Stimulated activated CD4-positive, alpha-beta T cell treated with anti-CD3 and anti-CD28 coated beads, Interleukin-1b, Interleukin-23, amount 100 ng/mL, for 24 hours (primary cell): ENCODE measurements at places on chromosomes 2 and 18.

DNA sequence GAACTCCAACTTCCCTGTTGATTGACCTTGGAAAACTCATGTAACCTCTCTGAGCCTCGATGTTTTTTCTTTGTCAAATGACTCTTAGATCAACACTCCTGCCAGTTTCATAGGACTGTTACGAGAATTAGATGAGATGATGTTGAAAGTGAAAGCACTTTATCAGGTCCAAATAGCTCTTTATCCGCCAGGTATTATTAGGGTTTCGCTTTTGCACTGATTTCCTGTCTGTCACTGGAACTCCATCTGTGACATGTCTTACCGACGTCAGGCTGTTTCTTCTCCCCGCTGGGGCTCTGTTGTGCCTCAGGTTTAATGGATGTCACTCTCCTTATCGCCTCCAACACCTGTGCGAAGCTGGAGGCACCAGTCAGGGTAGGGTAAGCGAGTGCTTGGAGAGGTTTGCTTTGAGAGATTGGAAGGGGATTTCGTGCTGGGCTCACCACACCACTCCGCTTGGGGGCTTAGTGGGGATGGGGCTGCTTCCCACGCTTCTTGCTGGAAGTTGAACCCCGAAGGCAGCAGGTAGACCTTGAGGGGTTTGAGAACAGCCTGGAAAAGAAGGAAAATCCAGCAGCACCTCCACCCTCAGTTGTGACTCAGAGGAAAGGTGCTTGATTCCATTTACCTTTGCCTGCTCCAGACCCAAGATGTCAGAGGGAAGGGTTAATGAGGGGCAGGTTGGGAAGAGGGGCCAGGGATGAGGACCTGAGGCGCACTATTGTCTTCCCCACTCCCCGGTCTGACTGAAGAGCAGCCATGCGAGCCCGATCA lies 4.3 kb downstream of the GAD1 start:
- no peak for DNase-seq

DNA sequence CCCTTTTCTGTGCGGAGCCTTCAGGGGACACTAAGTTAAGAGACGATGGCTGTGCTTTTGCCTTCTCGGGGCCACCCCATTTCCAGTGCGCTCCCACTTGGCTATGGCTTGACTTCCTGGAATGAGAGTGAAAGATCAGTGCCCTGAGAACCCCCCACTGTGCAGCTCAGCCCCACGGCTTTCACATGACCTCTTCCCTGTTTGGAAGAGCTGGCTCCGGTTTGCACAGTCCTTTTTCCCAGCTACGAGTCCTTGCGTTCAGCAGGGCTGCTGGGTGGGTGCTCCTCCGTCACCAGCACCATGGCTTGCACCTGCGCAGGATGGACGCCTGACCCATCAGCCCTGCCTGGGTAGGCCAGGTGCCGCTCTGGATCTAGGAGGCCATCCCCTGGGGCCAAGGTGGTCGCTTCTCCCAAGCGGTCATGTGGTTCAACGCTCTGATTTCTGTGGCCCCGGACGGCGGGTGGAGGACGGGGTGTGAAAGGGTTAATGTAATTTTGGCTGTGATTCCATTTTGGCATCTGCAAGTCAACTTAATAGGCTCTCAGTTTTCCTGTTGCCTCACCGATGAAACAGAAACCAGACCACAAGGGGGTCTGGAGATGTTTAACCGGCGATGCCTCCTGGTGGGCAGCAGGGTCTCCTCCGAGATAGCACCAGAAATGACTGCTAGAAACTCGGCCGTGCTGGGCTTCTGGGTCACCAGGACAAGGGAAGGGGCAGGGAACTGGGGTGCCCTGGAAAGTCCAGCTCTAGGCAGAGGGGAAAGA lies 113.1 kb upstream of the HAAO start:
- DNase-seq, result no peak

DNA sequence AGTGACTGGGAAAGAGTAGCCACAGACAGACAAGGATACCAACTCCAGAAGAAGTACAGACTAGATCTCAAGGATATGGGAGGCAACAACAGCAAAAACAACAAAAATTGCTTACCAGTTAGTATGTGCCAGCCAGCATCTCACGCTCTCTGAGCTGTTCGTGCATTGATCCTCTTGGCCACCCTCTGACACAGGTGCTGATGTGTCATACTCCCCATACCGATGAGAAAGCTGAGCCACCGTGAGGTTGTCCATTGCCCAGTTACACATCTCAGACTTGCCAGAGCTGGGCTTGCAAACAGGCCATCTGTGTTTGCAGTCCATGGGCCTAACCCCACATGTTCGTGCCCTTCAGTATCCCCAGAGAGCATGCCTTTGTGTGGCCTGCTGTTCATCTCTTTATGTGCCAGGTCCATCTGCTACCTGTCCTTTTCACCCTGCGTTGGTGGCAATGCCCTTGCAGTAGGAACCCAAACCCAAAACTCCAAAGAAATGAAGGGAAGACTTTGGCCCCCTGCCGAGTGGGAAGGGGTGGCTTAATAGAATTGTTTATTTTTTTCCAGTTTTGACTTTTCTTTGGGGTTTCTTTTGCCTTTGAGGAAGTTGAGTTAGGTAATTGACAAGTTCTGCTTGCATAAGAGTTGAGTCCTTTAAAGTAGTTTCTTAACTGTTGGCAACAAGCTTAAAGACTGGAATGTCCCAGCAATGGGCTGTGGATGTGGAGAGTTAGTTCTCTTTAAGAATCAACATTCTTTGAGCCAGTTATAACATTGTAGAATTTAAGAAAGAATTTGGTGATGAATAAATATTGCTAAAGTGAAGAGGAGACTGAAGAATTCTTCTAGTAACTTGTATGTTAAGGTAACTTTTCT lies 46.7 kb downstream of the LYPD6B start:
- DNase-seq, result no peak

- no peak for DNase-seq
These were observed 135.4 kb downstream of the PHLPP1 start for GRCh38 chr18:62850619-62851306.

GRCh38 chr2:66962716-66963115 lies 434.4 kb upstream of the ETAA1 start:
- no peak for DNase-seq

GRCh38 chr2:8203364-8203763 lies 478.5 kb upstream of the ID2 start:
- DNase-seq, result no peak

DNA sequence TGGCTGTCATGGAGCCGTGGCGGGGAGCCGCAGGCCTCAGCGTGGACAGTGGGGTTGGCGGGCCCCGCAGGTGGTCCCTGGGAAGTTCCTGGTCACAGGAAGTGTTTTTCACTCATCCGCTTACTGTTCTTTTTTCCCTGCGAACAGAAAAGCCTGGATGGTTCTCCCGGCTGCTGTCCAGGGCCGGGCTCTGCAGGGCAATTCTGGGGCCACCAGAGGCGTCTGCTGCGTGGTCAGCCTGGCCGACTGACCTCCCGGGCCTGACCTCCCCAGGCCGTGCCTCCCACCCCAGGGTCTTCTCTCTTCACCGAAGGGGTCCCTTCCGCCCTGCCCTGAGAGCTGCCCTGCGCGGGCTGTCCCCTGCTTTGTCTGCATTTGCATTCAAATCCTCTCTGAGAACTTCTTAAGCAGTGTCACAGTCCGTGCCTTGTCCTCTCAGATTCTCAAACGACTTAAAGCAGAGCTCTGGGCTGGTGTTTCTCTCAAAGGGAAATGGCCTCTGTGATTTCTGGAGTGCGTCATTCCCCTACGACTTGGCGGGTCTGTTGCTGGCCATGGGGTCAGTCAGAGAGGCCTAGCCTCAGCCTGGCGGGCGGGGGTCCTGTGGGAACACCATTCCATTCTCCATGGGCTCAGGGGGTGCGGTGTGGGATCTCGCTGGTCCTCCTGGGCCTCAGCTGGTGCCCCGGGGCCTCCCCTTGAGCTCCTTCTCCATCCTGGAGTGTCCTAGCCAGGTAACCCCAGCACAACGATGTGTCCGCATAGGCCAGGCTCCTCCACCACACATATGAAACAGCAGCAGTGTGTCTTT lies 38.3 kb downstream of the KLHL29 start:
- DNase-seq, result no peak

GRCh38 chr2:188450732-188451483 lies 159.2 kb downstream of the GULP1 start:
- no peak for DNase-seq

GRCh38 chr2:204250692-204251091 lies 294.6 kb upstream of the PARD3B start:
- no peak for DNase-seq

DNA sequence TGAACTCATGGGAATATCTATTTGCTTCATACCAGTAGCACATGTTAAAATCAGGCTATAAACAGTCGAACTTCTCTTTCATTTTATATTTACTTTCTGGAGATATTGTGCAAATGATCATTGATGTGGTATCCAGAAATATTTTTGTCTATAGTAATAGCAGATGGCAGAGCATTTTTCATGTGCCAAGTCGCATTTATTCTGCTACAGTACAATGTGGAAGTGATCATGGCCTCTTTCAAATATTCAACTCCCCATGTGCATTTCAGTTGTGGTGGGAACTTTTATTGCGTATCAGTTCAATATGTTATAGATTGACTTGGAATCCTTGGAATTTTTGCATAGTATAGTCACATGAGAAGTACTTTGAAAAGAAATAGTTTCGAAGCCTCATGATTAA lies 57.4 kb downstream of the RHBDD1 start:
- DNase-seq, result no peak

DNA sequence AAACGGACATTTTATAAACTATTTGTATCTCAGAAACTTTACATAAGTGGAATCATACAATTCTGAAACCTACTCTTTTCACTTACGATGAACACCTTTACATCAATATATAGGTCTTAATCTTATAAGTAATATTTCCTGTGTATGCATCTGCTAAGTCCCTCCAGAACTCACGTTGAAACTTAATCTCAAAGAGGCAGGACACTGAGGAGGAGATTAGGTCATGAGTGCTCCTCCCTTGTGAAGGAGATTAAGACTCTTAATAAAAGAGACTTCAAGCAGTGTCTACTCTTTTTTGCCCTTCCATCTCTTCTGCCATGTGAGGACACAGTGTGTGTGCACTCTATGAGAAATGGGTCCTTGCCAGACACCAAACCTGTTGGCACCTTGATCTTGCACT lies 94.7 kb upstream of the CDKL4 start:
- DNase-seq, result no peak

- DNase-seq, result no peak
These were observed 370.0 kb upstream of the SPRED2 start for GRCh38 chr2:65802298-65802942.

GRCh38 chr2:68083346-68083745 lies 20.5 kb upstream of the C1D start:
- DNase-seq, result no peak

- DNase-seq, result no peak
These were observed 8.9 kb downstream of the ZAP70 start for GRCh38 chr2:97722227-97722626.

- no peak for DNase-seq
These were observed 18.4 kb upstream of the CAB39 start for GRCh38 chr2:230694241-230694640.

DNA sequence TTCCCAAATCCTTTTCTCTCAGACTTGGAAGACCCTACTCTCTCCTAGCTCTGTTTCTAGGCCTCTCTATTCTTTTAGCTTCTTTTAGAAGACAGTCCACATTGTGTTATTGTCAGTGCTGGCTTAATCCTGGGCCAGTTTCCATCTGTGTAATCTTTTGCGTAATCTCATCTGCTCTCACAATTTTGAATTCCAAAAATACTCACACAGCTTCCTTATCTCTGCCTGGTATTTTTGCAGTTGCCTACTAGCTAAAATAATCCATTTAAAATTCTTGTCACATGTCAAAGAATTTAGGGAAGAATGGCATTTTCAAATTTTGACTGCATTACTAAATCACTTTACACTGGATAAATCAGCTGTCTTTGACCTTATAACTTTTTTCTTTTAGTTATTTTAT lies 200.6 kb upstream of the MEX3C start:
- no peak for DNase-seq

- DNase-seq, result no peak
These were observed 66.8 kb upstream of the RIOK3 start for GRCh38 chr18:23386317-23386716.

DNA sequence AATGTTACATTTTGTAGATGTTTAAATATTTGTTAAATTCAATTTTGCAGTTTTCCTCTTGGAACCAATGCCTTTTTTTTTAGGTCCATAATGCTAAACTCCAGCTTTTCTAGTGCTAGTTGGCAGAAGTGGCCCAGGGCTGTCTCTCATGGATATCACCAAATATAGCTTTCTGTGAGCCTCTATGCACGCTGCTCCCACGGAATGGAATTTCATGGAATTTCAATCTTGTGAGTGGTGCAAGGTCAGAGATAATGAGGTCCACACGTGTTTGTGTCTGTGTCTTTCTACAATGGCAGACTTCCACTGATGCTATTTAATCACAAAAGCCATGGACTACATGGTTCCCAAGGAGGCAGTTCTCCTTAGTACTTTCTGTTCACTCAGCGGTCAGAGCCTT lies 191.5 kb upstream of the PARD3B start:
- DNase-seq, result no peak

- DNase-seq, result no peak
These were observed 47.2 kb downstream of the C1QL2 start for GRCh38 chr2:119111115-119111975.

GRCh38 chr2:40680547-40680946 lies 228.7 kb upstream of the SLC8A1 start:
- DNase-seq, result no peak

DNA sequence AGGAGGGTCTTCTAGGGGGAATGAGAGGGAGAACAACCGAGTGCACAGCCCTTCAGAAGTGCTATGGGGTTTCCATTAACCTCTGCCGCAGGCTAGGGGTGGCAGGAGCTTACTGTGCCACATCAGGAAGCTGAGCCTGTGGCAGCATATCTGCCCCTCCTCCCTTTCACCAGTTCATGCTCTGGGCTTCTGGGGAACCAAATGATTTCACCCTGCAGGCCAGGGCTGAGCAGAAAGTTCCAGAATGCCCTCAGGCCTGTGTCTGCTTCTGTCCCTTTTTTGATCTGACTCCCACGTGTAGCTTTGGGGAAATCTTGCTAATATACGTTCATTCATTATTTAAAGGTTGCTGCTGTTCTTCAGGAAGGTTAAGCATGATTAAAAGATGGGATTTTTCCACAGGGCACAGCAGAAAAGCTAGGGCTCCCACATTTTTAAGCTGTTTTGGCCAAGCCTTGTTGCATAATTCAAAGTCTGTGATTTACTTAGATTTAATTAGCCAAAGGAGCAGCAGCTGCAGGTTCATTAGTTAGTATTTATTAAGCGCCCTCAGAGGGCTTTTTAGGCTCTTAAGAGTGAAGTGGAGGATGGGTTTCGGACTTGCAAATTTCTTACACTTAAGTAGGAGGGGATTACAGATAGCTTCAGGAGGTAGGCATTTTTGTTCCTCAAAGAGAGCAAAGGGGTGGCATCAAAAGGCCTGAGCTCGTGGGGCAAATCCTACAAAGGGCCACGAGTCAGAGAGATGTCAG lies 10.2 kb downstream of the TMEM247 start:
- no peak for DNase-seq

DNA sequence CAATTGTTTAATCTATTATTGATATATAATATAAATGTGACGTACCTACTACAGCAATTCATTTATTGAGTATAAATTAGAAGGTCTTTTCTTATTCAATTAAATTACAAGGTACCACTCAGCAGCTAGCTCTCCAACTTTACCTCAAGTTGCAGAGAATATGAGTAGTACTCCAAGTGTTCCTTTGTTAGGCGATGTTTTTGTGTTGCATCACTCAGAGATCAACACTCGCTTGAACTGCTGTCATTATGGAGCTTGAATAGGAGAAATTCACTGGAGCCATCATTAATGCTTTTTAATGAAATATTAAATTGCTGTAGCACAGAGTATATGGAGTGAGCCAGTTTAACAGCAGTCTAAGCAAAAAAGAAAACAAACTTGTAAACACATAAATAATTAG lies 320.0 kb downstream of the FSIP2 start:
- no peak for DNase-seq
